ENCODE measurements at places on chromosomes 7 and 10. TPM values are rescaled to one million over a fixed set of nuclear protein-coding genes. Genes with fewer than 3 reads are reported as not detected.

GRCh38 chr7:24417526-24418120 is 133.6 kb downstream of the NPY start:
- no peak for DNase-seq

- no peak for DNase-seq
These were observed 18.7 kb downstream of the RTKN2 start for GRCh38 chr10:62249957-62250356.

DNA sequence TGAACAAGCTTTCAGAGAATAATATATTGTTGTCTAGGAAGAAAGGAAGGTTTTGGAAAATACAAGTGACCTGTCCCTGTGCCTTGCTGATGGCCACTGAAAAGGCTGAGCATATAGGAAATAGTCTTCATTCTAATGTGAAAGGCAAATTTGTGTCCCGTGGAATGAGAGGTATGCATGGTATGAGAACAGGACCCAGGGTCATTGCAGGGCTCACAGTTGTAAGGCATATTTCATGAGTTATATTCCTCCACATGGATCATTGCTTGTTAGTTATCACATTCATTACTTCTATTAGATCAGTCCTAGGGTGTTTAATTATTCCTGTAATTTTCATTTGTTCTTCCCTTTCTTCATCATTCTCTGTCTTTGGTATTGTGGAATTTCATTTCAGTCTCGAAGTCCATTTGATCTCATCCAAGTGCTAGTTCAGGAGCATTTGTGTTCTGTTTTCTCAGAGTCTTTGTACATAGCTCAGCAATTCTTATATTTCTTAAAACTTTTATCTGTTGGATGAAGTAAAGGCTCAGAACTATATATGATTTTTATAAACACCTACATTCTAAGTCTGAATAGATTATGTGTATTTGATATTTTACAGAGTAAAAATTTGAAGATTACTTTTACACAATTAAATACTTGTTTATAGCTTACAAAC is 39.4 kb upstream of the ARHGAP21 start:
- no peak for DNase-seq

DNA sequence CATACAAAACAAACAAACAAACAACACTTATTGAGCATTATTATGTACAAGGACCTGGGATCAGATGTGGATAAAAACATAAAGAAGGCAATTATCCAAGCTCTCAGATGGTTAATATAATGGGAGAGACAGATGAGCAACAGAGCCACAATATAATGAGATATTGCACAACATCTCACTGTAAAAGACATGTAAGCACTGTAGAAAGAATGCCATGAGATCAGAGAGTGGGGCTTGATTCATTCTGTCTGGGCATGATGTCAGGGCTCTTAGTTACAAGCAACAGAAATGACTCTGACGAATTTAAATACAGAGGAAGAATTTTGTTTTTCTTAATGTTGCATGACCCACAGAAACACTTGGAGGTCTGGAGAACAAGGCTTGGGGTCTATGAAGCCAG is 164.7 kb upstream of the PLXDC2 start:
- no peak for DNase-seq

DNA sequence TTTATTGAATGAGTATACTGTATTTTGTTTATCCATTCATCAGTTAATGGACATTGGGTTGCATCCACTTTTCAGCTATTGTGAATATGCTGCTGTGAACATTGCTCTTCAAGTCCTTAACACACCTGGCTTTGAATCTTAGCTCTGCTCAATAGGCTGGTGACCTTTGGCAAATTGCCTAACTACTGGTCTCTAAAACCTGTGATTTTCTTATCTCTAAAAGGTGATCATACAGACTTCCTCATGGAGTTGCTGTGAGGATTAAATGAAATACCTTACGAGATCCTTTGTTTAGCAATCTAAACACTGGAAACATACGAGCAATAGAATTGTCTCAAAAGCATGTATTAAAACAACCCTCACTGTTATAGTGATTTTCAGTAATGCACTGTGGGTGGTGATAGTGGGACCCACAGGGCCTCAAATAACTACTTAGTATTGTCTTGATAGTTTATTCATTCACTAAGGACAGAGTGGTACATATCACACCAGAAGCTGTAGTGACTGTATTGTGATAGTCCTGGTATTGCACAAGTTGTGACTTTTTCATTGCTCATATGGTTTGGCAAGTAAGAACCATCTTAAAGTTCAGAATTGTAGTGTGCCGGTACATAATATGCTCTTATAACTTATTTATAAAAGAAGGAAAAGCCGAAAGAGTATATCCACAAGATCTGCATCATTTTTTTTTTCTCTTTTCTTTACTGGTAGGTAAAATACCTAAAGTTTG is 257.6 kb downstream of the EXOC4 start:
- no peak for DNase-seq

DNA sequence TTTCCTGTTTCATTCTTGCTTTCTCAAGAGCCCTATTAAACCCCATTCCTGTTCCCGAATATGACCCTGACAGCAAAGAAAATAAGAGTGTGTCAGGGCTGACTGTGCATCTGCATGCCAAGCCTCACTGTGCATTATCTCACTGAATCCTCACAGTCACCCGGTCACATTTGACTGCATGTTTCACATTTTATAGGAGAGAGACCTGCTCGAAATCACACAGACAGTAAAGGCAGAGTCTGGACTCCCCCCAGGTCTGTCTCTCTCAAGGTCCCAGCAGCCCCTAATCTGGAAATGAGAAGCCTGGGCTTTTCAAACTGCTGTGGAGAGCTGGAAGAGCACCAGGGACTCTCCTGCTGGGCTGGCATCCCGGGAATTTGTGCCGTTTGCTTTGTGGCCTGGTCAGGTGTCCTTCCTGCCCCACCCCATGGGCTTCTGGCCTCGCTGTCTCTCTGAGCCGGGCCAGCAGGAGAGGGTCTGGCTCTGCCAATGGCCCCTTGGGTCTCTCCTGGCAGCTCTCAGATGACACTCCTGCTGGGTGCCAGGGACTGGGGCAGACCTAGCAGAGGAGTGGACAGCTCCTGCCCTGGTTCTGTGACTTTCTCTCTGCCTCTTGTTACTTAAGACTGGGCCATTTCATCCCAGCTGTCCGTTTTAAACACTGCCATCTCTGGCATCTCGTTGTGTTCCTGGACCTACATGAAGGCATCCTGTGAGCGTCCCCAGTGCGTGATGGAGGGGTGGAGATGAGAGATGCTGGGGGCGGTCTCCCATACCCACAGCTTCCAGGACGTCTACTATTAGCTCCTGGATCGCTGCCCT is 173.6 kb downstream of the ARHGAP12 start:
- no peak for DNase-seq

- DNase-seq, result no peak
These were observed 277.0 kb downstream of the MALRD1 start for GRCh38 chr10:19325581-19325980.

Gene SLC35G1
- total RNA-seq, result 4.4 TPM

Gene TMEM140
- total RNA-seq, result 13.0 TPM
